ENCODE measurements at places on chromosomes 3 and 15. TPM values are rescaled to one million over a fixed set of nuclear protein-coding genes. Genes with fewer than 3 reads are reported as not detected.

GRCh38 chr3:31880020-31880419, 101.0 kb downstream of the OSBPL10 start:
- no peak for DNase-seq

- DNase-seq, result no peak
Observed at GRCh38 chr3:76668653-76669052, 371.2 kb upstream of the ROBO2 start.

- no peak for DNase-seq
Observed at GRCh38 chr15:96413657-96414056, 83.2 kb downstream of the NR2F2 start.

- DNase-seq, result no peak
Observed at GRCh38 chr3:132847849-132848625, 125.8 kb upstream of the NPHP3 start.

- no peak for DNase-seq
Observed at GRCh38 chr3:55609230-55609827, 122.2 kb upstream of the WNT5A start.

DNA sequence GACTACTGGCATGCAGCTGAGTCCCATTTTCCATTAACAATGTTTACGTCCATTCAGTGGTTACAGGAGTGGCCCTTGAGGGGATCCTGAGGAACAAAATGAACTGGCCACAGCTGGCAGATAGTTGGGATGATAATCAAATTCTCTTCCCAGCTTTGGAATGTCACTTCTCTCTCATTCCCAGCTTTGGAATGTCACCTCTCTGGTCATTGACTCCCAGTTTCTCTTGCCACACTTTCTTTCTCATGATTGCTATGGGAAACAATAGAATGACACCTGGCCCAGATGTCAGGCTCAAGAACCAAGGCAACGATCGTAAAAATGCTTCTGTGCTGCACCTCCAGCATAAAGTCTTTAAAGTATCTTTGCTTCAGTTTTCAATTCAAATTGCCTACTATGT, 34.0 kb downstream of the ATP13A4 start:
- no peak for DNase-seq

- DNase-seq, result peak; percentile 89
Observed at GRCh38 chr15:85800478-85801123, 5.9 kb upstream of the KLHL25 start.

DNA sequence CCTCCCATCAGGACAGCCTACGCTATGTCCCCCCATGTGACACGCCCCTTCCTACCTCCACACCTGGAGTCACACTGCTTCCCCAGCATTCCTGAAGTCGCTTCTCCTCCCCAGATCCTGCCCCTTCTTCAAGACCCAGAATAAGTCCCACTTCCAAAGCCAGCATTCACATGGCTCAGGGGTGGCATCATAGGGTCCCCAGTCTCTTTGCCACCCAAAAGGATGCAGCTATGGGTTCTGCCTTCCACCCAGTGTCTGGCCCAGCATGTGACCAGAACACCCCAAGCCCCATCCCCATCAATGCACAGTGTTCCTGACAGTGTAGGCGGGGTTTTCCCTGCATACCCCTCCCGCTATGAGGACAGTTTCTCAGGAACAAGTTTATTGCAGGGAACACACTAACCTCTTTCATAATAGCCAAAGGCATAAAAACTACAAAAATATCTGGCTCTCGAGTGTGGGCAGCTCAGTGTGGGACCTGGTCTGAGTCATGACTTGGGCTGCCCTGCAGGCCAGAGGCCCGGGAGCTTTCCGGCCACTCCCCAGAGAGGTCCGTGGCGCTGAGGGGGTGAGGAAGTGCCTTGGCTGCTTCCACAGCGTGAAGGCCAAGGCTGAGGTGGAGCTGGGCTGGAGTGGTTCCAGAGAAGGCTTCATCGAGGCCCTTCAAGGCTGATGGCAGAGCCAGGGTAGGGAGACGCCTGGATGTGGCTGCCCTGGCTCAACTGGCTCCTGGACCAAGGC, 5.8 kb downstream of the ISLR start:
- no peak for DNase-seq

DNA sequence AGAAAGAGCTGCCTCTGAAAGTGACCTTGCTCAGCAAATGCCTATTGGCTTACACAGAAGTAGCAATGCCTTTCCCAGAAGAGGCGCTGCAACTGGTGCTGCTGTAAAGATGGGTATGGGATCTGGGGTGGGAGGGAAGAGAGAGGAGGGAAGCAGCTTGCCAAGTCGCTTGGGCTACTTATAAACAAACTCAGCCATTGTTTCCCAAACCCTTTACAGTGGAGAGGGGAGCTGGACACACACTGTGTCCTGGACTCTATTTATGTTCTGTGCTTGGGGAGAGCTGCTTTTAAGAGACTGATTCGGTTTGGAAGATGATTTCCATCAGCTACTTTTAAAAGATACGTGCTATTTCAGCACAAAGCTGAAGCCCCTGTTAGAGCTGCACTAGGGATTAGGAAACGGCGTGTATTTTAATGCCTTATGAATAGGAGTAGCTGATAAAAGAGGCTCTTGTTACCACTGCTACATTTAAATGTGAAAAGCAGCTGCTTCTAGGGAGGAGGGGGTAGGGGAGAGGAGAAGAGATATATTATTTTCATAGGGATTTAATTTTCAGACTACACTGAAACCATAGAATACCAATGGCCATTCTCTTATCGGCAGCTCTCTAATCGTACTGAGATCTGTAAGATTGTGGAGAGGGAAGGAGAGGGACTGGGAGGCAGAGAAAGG, 440.6 kb downstream of the MCTP2 start:
- DNase-seq, result no peak

DNA sequence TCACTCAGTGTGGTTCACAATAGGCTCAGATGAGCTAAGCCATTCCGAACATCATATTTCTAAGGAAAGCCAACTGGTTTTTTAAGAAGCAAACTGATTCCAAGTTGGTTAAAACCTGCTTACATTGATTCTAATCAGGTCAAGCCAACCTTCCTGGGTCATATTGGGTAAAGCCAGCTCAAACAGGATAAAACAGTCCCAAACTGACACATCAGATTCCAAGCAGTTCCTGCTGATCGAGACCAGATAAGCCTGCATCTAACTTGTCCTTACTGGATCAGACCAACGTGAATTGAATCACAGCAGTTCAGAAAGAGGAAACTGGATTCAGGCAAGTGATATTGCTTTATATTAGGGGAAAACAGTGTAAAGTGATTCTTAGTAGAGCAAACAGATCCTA, 18.6 kb upstream of the THSD4 start:
- DNase-seq, result no peak

DNA sequence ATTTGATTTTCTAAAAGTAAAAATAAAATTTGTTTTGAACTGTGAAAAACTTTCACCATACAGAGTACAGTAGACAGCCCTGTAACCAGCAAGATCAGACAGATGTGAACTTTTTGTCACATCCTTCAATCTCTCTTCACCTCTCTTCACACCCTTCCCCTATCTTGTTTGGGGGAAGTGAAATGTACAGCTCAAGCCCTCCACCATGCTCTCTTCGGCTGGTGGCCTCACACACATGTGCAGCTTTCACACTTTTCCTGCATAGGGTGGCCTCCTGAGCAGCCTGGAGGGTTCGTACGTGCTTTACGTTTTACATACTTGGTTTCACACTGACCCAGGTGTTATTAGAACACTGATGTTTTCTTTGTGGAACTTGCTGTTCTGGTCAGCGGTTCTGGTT, 86.4 kb downstream of the DNAJB8 start:
- DNase-seq, result no peak

DNA sequence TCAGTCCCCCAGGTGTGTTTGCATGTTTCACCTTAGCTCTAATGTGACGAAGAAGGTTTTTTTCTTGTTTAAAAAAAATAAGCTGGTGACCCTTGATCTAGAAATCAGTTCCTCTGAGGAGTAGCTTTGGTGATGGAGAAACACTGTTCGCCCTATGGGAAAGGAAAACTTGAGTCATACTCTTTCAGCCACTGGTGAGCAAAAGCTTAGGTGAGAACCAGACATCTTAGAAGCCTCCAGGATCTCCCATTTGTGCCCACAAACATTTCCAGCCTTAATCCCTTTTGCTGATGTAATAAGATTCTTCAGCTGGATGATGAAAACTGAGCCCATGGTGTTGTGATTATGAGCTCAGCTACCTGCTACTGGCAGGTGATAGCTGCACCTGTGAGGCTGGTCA, 37.8 kb downstream of the SLC27A2 start:
- no peak for DNase-seq

DNA sequence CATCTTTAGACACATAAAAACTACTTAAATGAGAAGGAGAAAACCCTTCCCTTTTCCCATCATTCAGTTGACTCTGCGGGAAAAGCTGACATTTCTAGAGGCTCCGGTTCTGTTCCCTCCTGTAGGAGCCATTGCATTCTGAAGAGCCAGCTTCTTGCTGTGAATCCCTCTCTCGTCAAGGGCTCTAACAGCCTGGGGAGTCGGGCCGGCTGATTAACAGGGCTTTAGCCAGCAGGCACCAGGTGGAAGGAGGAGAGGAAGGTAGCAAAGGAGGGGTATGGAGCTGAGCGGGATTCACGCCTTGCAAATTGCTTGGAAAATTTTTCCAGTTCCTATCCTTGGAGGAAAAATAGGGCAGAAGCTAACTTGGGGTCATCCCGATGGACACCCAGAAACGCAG, 108.3 kb upstream of the UBE2E1 start:
- DNase-seq, result no peak

Gene TMC3
- total RNA-seq, result not detected

Gene IRAK2
- 23.1 TPM for total RNA-seq

Gene CCDC39
- total RNA-seq, result not detected

Gene PRR20G
- total RNA-seq, result not detected

Gene CPLX3
- total RNA-seq, result not detected

Gene MESP2
- not detected for total RNA-seq

Gene C2CD4B
- total RNA-seq, result 2.4 TPM

Gene CAND2
- total RNA-seq, result 210 TPM

Data from gastrocnemius medialis (tissue), 4 donors.